ENCODE measurements at places on chromosomes 6 and 20.

DNA sequence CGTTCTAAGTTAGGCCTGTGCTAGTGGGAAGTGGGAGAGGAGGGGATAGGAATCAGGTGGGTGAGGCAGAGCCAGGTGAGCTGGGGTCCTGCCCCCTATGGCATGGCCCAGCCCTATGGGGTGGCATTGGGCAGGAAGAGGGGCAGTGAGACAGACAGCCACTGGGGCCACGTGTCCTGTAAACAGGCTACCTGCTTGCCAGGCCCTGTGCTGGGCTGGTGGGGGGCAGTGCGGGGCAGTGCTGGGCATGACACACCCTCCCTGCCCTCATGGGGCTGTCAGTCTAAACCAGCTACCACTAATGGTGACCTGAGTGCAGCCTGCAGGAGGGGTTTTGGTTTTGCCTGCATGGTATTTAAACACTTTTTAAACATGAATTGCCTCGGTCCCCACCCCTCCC is 10.1 kb upstream of the PMEPA1 start:
- no peak for DNase-seq

- no peak for DNase-seq
Observed at GRCh38 chr6:2257363-2257762, 12.0 kb upstream of the GMDS start.

DNA sequence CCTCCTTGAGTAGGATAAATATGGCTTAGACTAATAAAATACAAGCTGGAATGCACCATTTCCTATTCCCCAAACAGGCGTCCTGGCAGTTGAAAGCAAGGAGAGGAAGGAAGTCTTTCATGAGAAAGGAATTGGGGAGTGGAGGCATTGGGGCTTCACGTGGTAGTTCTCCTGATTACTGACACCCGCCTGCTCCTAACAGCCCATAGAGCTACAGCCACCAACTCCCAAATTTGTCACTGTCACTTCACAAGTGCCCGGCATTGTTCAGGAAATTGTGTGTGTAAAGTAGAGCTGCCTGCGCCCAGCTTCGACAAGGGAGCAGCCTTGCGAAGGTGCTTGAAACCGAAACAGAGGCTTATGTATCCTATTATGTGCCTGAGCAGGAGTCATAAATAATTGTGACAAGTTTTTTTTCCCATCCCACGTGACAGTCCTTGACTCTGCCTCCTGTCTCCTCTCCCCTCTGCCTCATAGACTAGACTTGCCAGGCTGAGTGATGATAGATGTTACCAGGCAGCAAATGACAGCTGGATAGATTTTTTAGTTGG is 301.7 kb upstream of the ZFP64 start:
- no peak for DNase-seq

- DNase-seq = no peak
Observed at GRCh38 chr6:91299544-91300491, 712.9 kb upstream of the MAP3K7 start.

- no peak for DNase-seq
Observed at GRCh38 chr20:44810391-44811149, at the start of gene RIMS4. TSS of gene RIMS4 (minus strand) at chr20:44810546. CDS start at chr20:44810271, 275 bp downstream.

DNA sequence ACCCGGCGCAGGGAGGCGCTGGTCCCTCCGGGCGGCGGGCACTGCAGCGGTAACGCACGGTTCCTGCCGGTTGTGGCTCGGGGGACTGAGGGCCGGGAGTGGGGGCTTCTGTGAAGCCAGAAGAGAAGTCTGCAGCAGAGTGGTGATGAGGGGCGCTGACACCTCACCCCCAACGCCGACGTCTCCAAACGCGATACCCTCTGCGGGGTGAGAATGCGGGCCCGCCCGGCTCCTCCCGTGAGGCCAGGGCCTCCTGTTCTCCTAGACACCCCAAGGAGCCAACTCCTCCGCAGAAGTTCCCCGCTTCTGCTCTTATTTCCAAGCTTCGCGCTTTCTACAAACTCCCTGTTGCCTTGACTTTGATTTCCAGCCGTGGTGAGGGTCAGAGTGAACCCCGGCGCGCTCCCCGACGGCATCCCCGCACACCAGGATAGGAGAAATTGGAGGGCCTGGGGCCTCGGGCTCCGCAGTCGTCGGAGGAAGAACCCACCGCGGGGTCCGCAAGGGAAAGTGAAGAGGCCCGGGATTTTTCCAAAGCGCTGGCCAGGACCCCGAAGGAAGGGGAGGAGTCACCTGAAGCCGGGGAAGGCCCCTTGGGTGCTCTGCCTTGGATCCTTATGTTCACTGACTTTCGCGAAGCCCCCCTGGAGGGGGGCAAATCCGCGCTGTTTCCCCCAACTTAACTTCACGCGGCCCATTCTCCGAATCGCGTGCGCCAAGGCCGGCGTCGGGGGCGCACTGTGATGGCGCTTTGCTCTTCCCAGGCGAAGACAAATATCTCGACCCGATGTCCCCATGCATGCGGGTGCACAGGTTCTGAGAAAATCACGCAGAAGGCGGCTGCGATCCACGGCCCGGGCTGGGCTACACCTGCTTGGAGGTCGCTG is 3.1 kb upstream of the INSM1 start:
- DNase-seq = no peak

GRCh38 chr6:129135451-129135850 is 252.5 kb downstream of the LAMA2 start:
- DNase-seq = no peak

GRCh38 chr20:11677836-11678235 is 239.9 kb upstream of the BTBD3 start:
- no peak for DNase-seq

DNA sequence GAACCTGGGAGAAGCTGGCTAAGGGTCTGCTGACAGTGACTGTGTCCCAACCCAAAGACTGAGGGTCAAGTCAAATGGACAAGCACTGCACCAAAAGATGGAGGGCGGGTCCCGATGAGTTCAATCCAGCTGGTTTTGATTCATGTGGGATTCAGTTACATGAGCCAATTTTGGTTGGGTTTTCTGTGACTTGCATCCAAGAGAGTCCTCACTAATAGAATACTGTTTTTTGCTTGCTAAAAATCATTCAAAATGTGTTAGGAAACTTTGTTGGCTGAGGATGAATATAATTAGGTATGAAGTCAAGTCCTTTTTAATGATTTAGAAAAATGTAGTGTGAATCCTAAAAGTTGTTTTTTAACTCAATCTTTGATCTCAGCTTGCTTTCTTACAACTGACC is 323.8 kb upstream of the NOX3 start:
- DNase-seq = no peak

GRCh38 chr20:50959543-50960126 is 1.0 kb downstream of the MOCS3 start:
- no peak for DNase-seq

GRCh38 chr6:158705386-158706126 is 55.7 kb downstream of the SYTL3 start:
- DNase-seq = no peak

- DNase-seq = no peak
Observed at GRCh38 chr6:131555992-131556391, 17.0 kb upstream of the ARG1 start.

GRCh38 chr6:16277101-16277981 is 39.0 kb downstream of the GMPR start:
- no peak for DNase-seq

DNA sequence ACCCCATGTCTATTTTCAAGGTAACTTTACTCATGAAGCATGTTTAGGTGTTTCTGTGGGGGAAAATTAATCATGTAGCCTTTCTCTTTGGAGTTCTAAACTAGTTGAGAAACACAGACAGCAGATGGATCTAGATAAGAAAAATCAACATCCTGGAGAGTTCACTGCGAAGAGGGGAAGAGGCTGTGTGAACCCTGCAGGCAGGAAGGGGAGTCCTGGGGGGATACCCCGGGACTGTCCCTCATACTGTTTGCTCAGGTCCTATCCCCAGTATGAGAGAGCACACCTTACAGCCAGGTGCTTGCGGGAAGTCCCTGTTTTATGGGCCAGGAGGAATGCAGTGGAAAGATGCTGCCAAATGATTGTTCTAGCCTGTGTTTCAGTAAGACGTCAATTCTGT is 32.7 kb downstream of the CHMP4B start:
- DNase-seq = no peak

- no peak for DNase-seq
Observed at GRCh38 chr20:41697861-41698559, 79.8 kb upstream of the CHD6 start.

DNA sequence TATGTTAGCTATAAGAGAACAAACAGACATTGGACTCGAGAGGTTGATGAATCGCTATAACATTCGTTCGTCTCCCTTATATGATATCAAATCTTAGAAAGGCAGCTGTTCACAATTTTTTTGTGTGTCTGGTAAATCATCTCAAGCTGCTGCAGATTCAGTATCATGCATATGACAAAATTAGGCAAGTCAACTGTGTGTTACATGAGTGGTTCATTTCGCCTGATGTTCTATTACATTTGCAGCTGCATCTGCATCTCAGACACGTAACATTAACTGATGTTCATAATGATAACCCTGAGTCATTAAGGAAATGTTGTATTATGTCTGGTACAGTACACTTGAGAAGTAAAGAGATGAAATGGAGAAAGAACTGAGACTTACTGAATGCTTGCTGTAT is 92.1 kb downstream of the NKAIN2 start:
- DNase-seq = no peak

GRCh38 chr6:24761193-24761835 is 13.4 kb upstream of the GMNN start:
- DNase-seq = no peak

DNA sequence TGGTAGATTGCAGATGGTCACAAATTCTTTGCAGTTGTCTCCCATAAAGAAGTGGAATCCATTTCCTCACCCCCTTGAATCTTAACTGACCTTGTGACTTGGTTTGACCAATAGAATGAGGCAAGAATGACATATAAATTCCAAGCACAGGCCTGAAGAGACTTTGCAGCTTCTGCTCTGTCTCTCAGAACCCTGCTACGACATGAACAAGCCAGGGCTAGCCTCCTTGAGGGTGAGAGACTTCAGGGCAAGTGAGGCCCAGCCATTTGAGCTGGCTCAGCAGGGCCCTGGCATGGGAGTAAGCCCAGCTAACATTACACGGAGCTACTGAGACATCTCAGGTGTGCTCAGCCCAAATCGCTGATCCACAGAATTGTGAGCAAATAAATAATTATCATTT is 216.3 kb upstream of the MAN1A1 start:
- no peak for DNase-seq

- no peak for DNase-seq
Observed at GRCh38 chr6:3208775-3209113, 18.7 kb downstream of the TUBB2B start.

GRCh38 chr6:83920017-83920416 is 60.5 kb downstream of the CYB5R4 start:
- no peak for DNase-seq

DNA sequence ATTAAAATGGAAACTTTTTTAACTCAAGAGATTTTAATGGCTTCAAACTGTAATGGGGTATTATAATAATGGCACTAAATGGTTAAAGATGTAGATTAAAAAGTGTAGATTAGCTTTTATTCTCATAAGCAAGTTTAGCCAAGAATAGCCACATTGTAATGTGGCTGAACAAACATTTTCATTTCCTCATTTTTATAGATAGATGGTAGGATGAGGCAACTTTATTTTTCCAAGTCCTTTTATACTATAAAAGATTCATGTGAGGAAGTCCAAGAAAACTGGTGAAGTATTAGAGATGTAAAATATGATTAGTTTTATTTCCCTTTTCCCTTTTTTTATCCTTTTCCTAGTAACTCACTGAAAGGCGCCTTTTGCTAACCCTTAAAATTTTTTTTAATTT is 88.8 kb downstream of the ATRN start:
- no peak for DNase-seq

DNA sequence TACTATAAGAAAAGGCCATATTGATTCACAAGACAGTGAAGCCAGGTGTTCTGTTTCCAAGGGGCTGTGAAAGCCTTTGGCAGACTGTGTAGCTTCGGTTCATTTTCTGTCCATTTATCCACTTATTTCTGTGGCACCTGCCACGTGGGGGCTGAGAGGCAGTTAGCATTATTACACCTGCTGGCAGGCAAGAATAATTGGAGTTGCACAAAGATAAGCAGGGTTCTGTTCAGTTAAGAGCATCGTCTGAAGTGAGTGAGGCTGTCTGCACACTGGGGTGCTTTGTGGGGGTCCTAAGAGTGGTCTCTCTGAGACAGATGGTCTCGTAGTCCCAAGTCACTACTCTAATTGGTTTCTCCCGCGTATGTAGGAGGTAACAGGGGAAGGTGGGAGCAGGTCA is 60.6 kb upstream of the CCN6 start:
- DNase-seq = no peak

GRCh38 chr6:46490425-46491200 is 636 bp downstream of the RCAN2 start:
- no peak for DNase-seq
